NCI-H1105 (cell line): ENCODE measurements at places on chromosomes 12 and 14.

GRCh38 chr14:51139121-51139681 lies 44.3 kb upstream of the TRIM9 start:
- no peak for DNase-seq

- DNase-seq, result no peak
Observed at GRCh38 chr12:39277416-39277815, 165.5 kb downstream of the KIF21A start.

DNA sequence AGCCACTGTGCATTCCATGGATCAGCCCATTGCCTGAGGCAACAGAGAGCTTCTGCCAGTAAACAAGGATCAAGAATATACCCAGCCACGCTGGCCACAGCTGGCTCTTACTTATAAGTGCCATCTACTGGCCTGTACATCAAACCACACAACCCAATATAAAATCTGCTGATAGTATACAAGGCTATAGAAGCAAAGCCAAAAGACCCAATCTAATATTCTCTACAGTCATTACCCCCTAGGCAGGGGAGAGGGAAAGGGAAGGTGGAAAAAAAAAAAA lies 4.4 kb upstream of the FAM186B start:
- no peak for DNase-seq

DNA sequence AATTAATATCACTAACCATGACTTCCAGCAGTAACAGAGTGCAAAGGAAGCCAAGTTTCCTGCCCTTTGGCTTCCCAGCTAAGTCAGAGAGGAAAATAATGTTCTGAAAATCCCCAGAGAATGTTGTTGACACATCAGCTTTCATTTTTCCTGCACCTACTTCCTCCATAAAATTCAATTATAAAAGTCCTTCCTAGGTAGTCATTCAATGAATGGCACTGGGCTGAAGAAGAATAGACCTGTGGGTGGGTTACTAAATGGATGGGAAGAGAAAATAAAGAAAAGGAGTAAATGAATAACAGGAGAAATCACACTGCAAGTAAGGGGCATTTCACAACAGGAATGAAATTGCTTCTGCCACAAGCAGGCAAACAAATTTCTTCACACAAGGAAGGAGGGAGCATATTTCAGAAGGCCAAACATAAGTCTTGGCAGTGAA lies 73.2 kb upstream of the MDM1 start:
- DNase-seq, result no peak

DNA sequence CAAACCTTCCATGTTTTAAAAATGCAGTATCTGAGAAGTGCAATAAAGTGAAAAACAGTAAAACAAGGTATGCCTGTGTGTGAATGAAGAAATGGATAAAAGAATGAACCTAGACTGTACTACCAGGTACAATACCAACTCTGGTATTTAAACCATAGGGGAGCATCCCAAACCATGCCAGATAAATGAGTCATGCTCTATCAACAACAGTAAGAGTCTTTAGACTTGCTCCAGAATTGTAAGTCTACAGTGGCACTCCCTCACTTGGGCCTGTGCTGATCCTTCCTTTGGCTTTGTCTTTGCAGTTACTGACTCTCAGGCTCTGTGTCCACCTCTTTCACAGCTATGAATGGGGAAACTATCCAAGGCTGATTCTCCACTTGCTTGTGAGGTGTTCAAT lies 38.1 kb downstream of the BBS10 start:
- DNase-seq, result no peak

DNA sequence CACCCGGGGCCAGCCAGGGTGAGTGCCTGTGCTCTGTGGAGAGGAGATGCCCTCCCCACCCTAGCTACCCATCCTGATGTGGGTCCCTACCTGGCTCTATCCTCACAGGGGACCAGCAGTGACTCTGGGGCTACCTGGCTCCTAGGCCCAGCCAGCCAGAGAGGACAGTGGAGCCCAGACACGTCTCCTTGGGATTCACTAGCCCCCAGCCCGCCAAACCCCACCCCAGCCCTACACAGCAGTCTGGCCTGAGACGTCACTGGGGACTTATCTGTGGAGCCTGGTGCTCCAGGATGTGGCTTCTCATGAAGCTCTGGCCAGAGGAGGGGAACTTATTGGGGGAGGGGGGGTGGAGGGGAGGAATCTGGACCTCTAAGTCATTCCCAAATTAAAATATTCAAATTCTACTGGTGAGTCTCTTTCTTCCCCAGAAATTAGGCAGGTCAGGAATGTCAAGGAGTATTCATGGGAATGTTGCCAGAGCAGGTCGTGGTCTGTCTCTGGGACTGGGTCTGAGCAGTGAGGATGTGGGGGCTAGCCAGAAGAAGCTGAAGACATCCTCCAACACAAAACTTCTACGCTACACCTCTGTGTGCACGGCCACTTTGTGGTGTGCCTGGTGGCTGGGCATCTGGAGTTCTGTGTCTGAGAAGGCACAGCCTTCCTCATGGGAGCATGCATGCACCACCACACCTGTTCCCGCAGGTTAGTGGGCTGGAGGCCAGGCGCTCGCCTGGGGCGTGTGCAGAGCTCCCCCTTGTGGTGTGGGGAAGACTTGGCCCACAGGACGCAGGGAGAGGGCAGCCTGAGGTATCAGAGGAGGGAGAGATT lies 2.7 kb downstream of the CMTM5 start:
- peak; percentile 65 for DNase-seq

- DNase-seq, result peak; percentile 17
Observed at GRCh38 chr12:59403259-59403932, 192.4 kb upstream of the SLC16A7 start.

GRCh38 chr14:106842687-106843086 lies 1316.3 kb downstream of the TMEM121 start:
- DNase-seq, result no peak

GRCh38 chr14:51844081-51844881 lies 16.1 kb upstream of the GNG2 start:
- no peak for DNase-seq

- DNase-seq, result no peak
Observed at GRCh38 chr14:35883677-35884293, 57.6 kb downstream of the BRMS1L start.

GRCh38 chr14:99360774-99361595 lies 89.0 kb upstream of the BCL11B start:
- no peak for DNase-seq

DNA sequence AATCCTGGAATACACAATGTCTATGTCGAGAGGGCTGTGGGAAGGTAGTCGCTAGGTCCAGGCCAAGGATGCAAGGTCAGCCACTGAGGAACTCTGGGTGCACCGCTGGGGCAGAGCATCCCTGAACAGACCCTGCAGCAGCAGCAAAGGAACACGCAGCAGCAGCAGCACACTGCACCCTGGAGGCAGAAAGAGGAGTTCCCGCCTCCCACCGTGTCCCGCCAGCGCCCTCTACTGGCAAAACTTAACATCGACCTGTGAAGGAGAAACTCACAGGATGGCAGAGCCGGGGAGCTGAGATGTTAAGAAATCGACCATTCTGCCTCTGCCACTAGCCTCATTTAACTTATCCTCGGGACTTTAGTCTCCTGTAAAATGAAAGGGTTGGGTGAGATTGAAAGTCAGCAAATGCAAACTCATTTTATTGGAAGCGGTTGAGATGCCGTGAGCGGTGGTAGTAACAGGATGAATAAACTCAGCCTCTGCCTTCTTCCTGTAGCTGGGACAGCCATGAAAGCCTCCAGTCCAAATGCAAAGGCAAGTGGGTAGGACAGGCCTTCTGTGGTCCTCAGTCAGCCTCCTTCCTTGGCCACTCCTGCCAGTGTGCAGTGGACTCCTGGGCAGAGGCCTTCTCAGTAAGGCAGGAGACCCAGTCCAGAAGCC lies 45.6 kb downstream of the STAB2 start:
- DNase-seq, result peak; percentile 73

GRCh38 chr12:78645956-78646355 lies 218.6 kb upstream of the SYT1 start:
- no peak for DNase-seq

- DNase-seq, result no peak
Observed at GRCh38 chr12:2856051-2856450, 788 bp downstream of the TEX52 start.

GRCh38 chr14:89293314-89293916 lies 123.6 kb downstream of the FOXN3 start:
- no peak for DNase-seq

GRCh38 chr12:121513464-121514183 lies 67.2 kb downstream of the KDM2B start:
- no peak for DNase-seq

- DNase-seq, result no peak
Observed at GRCh38 chr14:99717682-99718013, 33.5 kb downstream of the CYP46A1 start.

GRCh38 chr14:64689289-64689688 lies 14.9 kb upstream of the PLEKHG3 start:
- no peak for DNase-seq

DNA sequence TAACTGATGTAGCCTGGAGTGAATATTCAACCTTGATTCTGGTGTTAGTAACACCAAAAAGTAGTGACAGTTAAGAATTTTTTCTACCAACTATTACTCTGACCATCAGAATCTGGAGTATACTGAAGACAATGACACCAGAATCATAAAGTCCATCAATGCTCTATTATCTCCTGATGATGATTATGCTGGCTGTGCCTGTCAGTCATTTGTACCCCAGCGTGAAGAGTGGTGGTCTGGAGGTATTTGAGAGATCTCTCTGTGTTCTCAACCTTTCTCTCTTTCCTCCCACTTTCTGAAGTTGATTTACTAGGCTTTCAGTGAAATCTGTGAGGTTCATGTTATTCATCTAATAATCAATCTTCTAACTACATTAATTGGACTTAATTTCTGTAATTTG lies 615.4 kb downstream of the SLC16A7 start:
- DNase-seq, result no peak

GRCh38 chr14:89427426-89428172 lies 10.6 kb upstream of the FOXN3 start:
- DNase-seq, result no peak

- peak; percentile 31 for DNase-seq
Observed at GRCh38 chr12:86331012-86331411, 74.8 kb upstream of the MGAT4C start.

- DNase-seq, result peak; percentile 28
Observed at GRCh38 chr14:55354500-55354899, 57.1 kb downstream of the ATG14 start.
